Stimulated activated CD8-positive, alpha-beta memory T cell treated with anti-CD3 and anti-CD28 coated beads, Interleukin-15, amount 100 ng/mL, for 4 hours (primary cell): ENCODE measurements at places on chromosomes 12 and 14.

DNA sequence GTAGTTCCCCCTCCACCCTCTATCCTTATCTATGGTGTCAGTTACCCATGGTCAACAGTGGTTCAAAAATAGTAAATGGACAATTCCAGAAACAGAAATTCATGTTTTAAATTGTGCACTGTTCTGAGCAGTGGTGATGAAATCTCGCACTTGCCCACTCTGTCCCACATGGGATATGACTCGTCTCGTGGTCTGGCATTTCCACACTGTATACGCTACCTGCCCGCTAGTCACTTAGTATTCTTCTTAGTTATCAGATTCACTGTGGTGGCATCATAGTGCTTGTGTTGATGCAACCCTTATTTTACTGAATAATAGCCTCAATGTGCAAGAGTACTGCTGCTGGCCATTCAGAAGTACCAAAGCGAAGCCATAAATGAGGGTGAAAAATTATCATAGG is 507.0 kb downstream of the SNAPC1 start:
- no peak for DNase-seq

GRCh38 chr14:87992346-87992717 is 650 bp downstream of the GALC start:
- DNase-seq = no peak

DNA sequence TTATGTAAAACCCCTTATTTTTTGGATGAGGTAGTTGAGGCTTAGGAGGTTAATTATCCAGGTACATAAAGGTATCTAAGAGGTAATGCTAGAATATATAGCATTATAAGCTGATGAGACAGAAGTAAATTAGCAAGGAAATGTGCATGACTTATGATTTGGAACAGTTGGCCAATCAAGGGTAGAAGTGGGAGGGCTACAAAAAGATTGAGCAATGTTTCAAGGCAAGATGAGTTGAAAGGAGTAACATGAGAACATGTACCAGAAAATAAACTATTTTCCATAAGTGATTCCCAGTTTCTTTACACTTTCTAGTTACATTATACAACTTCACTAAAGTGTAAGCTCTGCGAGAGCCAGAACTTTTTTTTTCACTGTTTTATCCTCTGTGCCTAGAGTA is 290.9 kb downstream of the LRIG3 start:
- no peak for DNase-seq

DNA sequence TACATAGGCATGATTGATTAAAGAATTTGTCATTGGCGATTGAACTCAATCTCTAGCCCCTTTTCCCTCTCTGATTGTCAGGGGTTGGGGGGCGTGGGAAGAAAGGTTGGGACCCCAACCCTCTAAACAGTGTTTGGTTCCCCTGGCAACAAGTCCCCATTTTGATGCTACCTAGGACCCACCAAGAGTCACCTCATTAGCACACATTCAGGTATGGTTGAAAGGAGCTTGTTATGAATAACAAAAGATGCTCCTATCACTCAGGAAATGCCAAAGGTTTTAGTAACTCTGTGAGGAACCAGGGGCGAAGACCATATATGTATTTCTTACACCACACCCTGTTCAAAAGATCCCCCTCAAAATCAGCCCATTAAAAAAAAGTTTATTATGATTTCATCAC is 14.3 kb downstream of the RNF212B start:
- DNase-seq = no peak

DNA sequence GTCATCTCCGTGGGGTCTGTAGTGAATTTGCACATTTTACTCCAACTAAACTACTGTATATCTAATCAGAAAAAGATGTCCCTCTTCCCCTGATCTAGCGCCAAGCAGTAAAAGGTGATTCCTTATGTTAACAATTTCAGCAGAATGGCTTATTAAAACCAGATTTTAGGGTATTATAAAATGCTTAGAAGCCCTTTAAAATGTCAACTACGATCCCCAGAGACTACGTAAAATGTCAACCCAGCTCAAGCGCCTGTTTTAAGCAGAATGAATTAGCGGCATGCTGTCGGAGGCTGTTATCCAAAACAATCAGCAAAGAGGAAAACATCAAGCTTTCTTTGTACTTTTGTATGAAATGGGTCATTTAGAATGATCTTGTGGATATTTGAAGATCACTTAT is 408.9 kb downstream of the SOX5 start:
- DNase-seq = no peak

GRCh38 chr14:91367173-91368171 is 50.1 kb downstream of the CCDC88C start:
- no peak for DNase-seq

GRCh38 chr14:53842938-53843337 is 113.7 kb downstream of the BMP4 start:
- DNase-seq = no peak

DNA sequence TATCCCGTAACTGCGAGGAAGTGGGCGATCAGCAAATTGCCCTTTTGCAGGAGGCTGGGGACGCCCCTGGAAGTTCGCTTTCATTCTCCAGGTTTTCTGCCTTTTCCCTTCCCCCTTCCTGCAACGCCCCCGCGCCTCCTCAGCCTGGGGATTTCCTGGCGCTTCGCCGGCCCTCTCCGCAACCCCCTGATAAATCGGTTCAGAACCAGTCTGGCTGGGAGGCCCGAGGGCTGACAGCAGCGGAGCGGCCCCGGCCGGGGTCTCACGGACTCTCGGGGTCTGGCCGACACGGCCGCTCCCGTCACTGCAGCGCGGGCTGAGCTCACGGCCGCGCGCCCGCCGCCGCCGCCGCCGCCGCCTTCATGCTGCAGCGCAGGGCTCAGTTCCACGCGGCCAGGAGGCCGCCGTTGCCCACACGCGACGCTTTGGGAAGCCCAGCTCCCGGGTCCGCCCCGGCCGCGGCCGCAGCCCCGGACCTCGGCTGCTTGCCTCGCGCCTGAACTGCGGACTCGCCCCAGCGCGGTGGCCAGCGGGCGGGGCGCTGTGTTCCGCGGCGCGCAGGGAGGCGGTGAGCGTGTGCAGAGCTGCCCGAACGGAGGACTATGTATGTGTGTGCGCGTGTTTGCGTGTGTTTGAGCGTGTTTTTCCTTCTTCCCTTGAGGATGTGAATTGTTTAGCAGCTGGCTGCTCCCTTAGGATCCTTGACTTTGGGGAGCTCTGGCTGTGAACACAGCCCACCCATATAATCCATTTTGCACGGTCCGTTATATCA is at the start of gene LRFN5:
Gene LRFN5 (plus strand): TSS at position 345 of the 772 bp plus-strand sequence.
- DNase-seq = no peak

- DNase-seq = no peak
These were observed 6.7 kb downstream of the TESPA1 start for GRCh38 chr12:54977857-54978256.

DNA sequence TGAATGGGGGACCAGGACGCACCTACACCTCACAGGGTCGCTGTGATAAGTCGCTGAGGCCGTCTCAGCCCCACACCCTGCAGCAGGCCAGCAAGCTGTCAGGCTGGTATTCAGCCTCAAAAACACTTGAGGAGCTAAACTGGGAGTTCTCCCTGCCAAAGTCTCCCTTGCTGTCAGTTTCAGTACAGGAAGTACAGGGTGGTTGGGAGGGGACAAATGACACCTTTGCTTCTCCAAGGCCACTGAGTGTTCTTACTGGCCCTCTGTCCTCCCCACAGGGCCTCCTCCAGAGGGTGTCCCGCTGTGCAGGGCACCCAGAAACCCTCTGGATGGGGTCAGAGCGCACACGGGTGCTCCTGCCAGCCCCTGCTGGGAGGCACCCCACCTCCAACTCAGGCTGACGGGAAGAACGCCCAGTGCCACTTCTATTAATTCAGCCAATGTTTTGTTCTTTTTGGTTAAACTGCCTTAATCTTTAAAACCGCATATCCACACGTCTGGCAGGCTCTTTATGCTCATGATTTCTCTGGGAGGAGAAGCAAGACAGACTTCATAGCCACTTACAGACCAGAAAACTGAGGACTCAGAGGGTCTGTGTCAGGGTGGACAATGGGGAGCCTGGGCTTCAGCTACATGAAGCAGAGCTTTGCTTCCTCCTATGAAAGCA is 75.9 kb downstream of the ITPK1 start:
- no peak for DNase-seq

DNA sequence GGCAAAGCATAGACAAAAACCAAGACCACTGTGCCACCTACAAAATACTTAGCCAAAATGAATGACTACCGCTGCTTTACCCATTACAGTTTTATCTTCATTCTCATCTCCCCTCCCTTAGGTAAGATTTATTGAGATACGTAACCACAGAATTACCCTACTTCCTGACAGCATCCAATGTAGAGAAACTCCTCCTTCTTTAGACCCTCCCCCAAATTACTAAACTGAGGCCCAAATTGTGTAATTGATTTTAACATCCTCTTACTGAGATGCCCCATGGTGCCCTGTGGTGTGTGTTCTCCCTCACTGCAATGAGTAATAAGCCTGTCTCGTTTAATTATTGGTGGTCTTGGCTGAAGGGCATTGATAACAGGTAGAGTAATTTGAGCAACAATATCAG is 19.1 kb downstream of the VRK1 start:
- DNase-seq = no peak

- DNase-seq = no peak
These were observed 78.2 kb upstream of the OSBPL8 start for GRCh38 chr12:76637807-76638206.

DNA sequence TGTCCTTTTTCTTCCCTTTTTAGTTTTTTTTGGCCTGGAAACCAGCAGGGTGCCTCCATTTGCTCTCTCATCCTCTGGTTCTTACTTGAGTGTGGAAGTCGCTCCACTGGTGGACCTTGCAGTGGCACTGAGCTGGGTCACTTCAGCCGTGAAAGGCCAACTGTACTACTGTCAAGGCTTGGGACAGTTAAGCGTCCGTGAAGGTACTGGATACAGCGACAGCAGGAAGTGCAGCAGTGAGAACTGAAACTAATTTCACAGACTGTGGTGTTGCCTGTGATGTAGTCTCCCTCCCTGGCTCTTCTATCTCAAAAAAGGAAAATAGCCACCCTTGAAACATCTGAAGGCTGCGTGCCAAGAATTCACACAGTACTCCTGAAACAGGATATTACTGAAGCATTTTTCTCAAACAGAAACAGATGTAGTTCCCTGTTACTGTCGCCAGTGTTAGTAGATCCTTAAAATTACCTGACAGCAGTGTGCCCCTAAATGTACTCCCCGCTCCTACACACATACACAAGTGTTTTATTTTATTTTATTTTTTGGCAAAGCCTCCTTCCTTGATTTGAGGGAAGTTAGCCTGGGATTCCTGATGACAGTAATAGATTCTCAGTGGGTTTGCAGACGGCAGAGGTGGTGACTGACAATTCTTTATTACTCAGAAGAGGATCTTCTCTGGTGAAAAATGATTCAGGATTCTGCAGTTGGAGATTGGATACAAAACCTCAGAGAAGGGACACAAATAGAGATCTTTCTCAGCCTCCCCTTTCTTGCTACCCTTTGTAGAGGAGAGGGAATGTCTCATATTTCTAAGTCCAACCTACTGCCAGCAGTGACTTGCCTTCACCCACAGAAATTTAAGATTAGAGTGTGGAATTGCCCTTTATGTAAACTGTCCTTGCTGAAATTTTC is 4.4 kb downstream of the SUSD6 start:
- no peak for DNase-seq

GRCh38 chr12:79844693-79845092 is 90.2 kb downstream of the PPP1R12A start:
- no peak for DNase-seq

DNA sequence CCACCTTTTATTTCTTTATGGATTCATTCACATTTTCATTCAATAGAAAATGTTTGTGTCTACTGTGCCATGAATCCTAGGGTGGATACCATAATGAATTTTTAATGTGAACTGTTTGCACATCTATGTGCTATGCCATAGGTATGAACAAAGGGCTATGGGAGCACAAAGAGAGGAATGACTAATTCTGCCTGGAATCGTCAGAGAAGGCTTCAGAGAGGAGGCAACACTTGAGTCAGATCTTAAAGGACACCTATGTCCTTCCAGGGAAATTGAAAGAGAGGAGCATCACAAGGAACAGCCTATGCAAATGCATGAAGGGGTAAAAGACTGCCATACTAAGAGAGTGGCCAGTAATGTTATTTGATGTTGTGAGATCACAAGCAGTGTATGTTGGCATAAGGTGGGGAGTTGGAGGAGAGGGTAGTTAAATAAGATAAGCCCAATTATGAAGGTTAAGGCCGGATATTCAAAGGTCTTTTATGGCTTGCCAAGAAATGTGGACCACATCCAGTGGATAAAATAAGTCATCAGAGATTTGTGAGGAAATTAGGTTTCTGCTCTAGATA is 246.7 kb downstream of the GRIN2B start:
- no peak for DNase-seq

DNA sequence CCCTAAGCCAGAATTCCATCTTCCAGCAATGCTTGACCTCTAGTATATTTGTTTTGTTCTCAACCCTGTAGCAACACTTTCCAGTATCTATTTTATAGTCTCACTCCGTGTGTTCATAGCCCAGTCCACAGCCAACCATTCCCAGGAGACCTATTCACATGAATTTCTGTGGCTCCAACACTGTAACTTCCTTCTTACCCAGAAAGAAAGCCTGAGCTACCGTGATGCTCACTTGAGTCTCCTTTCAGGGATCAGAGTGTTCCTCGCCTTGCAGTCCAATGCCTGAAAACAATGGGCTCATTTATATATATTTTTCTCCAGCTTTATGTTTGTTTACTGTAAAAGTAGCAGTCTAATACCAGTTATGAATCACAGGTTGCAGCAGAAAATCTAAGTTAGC is 645.0 kb upstream of the NOVA1 start:
- no peak for DNase-seq

DNA sequence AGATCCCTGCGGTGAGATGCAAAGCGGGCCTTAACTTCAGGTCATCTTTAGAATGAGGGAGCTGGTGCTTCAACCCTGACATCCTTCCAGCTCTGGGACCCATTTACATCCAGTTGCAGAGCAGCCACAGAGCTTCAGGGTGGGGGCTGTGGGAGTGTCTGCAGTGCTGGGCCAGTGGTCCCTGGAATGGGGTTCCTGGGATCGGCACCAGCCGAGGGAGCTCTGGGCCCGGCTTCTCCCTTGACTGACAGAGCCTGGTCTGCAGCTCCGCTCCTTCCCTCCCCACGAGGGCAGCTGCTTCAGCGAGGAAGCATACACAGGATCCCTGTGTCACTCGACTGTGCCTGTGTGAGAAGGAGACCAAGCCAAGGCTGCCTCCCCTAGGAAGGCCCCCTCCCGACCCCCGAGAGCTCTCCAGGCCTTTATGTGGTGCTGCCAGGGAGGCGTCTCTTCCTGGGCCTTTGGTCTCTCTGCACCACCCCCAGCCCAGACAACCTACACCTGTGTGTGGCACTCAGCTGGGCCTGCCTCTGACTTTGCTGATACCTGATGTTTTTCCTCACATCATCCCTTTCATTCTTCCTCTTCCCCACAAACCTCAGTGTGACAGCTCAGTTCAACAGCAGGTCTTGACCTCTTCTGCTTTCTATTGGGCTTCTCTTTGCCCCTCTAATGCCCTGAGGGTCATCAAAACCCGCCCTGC is 48.1 kb upstream of the RIN3 start:
- no peak for DNase-seq

- no peak for DNase-seq
These were observed 20.9 kb upstream of the KIF26A start for GRCh38 chr14:104117341-104118005.

DNA sequence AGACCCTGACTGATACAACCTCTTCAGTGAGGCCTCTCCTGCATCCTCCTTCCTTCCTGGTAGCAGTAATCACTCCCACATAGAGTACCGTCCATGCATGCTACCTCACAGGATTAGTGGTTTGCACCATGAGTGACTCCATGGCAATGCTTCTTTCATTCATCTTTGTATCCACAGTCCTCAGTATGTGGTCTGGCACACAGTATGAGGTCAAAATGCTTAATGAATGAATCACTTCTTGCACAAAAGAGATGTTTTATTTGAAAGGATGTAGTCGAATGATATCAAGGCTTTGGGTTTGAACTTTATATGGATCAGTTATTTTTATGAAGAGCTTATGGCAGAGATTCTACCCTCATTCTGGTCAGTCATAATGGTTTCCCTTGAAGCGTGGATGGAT is 42.2 kb downstream of the KCNA5 start:
- no peak for DNase-seq
